ENCODE measurements at places on chromosomes 3 and 15. TPM values are rescaled to one million over a fixed set of nuclear protein-coding genes. Genes with fewer than 3 reads are reported as not detected.

SYNPR gene
- 10.4 TPM for total RNA-seq

DNA sequence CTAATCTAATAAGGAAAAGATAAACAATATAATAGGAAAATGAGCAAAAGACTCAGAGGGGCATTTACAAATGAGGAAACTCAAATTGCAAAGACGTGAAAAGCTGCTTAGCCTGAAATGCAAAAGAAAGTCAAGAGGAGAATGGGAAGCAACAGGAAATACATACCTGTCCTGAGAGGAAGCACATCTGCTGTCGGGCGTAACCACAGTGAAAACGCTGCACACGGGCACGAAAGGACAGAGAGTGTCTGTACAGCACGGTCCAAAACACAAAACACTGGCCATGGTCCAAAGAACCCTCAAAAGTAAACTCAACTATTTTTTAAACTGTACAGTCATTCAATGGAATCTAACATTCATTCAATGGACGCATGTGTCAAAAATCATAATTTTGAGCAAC is 100.6 kb downstream of the CHSY1 start:
- no peak for DNase-seq

DNA sequence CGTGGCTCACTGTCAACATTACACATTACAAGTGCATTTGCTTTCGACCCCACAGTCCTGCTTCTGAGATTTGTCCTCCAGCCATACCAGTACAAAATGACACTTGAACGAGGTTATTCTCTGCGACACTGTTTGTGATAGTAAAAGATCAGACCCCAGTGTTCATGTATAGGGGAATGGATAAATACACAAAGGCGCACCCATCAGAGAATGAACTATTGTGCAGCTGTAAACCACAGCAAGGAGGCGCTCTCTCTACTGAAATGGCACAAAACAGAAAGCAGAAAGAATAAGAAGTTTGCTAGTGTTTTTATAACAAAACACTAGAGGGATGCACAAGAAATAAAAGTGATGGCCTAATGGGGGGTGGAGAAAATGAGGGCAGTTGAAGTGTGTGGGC is 4.9 kb upstream of the CHSY1 start:
- DNase-seq, result no peak

SLC24A5 gene
- not detected for total RNA-seq

- no peak for DNase-seq
These were observed 166.1 kb downstream of the PYDC2 start for GRCh38 chr3:191627064-191627463.

COL6A5 gene
- not detected for total RNA-seq

GRCh38 chr15:53739651-53740050 is 19.8 kb downstream of the WDR72 start:
- no peak for DNase-seq

ADCY5 gene
- total RNA-seq, result 104 TPM

RARRES1 gene
- total RNA-seq, result 117 TPM

DNA sequence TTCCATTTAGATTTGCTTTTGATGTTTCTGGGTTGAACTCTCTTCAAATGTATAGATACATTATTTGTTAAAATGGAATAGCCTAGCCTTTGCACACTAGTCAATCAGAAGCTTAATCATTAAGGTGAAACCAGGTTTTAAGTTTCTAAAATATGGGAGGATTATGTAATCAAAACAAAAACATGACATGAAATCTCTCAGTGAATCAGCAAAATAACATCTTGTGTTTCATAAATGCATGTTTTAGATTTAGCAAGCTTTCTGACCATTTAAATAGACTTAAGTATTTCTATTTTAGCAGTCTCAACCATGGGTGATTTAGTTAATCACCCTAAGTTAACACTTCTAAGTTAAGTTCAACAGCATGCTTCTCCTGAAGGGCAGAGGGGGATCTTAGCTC is 11.3 kb downstream of the GTF2E1 start:
- DNase-seq, result no peak

DNA sequence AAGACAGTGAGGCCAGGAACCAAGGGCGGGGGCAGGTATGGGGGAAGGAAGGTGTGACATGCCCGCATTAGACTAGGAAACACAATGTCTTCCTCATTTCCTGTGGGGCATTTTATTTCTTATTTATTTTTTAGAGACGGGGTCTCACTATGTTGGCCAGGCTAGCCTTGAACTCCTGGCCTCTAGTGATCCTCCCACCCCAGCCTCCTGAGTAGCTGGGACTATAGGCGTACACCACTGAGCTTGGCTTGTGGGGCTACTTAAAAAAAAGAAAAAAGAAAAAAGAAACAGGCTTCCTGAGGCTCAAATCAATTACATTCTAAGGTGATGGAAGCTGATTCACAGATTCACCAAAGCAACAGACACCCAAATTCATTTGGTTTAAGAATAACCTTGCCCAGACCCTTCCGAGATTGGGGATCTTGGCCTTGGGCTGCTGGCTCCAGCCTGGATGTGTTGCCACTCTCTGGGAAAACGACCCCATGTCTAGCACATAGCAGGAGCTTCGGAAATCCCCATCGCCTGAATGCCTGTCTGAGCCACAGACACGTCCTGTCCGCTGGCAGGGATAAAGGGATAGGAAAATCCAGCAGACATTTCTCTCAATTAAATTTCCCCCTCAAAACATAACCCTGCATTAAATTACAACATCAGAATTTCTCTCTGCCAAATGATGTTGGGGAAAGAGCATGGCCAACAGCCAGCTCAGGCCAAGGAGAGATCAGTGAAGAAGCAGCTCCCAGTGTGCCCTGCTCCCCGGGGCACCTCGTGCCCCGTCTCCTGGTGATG is 13.0 kb downstream of the CPN2 start:
- no peak for DNase-seq

STARD5 gene
- total RNA-seq, result 5.7 TPM

DNA sequence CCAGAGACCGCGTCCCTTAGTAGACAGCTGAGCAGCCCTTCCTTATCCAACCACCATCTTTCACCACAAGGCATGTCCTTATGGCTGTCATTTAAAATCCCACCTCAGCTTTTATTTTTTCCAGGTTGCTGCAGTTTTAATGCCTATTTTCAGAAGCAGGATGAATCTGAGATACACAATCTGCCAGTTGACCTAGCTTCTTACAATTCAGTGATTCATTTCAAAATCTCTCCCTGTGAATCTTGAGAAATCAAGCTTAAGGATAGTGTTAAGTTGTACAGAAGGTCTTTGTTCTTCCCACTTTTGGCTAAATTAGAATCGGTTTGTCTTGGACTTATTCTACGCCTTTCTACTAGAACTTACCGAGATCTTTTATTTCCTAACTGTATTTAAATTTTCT is 522.3 kb upstream of the CFAP20DC start:
- DNase-seq, result no peak

LRRC31 gene
- total RNA-seq, result not detected

GRCh38 chr3:72009851-72010443 is 225.0 kb upstream of the PROK2 start:
- no peak for DNase-seq

DNA sequence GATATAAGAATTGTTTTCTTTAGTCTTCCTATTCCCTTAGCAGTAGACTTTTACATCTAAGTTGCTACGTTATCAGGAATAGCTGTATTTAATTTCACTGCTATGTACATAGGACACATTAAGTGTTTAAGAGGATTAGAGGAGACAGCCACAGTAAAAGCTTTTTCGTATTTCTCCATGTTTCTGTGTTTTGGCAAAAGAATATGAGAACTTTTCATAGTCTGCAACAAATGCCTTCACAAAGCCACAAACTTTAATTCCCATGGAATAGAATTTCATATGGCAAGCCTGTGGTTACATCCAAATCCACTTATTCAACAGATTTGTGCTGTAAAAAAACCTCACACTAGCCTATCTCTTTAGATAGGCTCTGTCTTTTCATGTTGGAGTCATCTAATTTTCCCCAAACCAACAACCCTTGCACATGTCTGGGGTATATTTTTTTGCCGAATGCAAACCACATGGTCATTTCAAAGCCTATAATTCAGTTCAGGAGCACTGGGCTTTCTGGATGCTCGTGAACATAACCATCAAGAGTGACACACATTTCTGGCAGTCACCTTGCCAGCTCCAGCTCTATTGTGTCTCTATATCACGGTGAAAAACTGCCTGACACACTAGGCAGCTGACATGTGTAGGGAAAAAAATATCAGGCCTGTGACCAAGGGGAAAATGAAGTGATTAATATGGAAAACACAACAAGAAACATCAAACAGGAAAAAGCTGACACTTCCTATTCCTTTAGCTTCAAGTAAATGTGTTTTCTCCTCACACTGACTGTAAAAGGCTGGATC is 19.2 kb downstream of the PLD1 start:
- DNase-seq, result no peak

GRCh38 chr15:39118510-39118909 is 462.4 kb upstream of the THBS1 start:
- DNase-seq, result no peak
